ENCODE measurements at places on chromosomes 7 and 10. TPM values are rescaled to one million over a fixed set of nuclear protein-coding genes. Genes with fewer than 3 reads are reported as not detected.

LIPF gene
- total RNA-seq: not detected

ERVW-1 gene
- total RNA-seq: not detected

CALY gene
- 7.4 TPM for total RNA-seq

TRIM73 gene
- total RNA-seq: 1.4 TPM

ICA1 gene
- 71.2 TPM for total RNA-seq

TAS2R41 gene
- total RNA-seq: not detected

GNAI1 gene
- total RNA-seq: 16.7 TPM

- no peak overlapping the region for H3K27ac ChIP-seq
- no peak for DNase-seq
- H3K4me1 ChIP-seq: no peaks in the 10 kb centered on the region
- no peak overlapping the region for H3K4me3 ChIP-seq
- no peaks in the 10 kb centered on the region for H3K27me3 ChIP-seq
Observed at GRCh38 chr10:30247704-30248103, 101.4 kb downstream of the MTPAP start.

- H3K4me3 ChIP-seq: no peak overlapping the region
- no peaks in the 10 kb centered on the region for H3K36me3 ChIP-seq
- H3K4me1 ChIP-seq: no peaks in the 10 kb centered on the region
Observed at GRCh38 chr10:24777196-24777595, 53.5 kb upstream of the ARHGAP21 start.

DNA sequence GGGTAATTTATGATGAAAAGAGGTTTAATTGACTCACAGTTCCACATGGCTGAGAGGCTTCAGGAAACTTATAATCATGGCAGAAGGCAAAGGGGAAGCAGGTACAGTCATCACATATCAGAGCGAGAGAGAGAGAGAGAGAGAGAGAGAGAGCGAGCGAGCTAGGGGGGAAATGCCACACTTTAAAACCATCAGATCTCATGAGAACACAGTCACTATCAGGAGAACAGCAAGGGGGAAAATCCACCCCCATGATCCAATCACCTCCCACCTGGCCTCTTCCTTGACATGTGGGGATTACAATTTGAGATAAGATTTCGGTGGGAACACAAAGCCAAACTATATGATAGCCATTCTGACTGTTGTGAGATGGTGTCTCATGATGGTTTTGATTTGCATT is 576.3 kb downstream of the GFRA1 start:
- no peaks in the 10 kb centered on the region for H3K27me3 ChIP-seq
- H3K27ac ChIP-seq: no peak overlapping the region
- no peak overlapping the region for H3K4me3 ChIP-seq

DNA sequence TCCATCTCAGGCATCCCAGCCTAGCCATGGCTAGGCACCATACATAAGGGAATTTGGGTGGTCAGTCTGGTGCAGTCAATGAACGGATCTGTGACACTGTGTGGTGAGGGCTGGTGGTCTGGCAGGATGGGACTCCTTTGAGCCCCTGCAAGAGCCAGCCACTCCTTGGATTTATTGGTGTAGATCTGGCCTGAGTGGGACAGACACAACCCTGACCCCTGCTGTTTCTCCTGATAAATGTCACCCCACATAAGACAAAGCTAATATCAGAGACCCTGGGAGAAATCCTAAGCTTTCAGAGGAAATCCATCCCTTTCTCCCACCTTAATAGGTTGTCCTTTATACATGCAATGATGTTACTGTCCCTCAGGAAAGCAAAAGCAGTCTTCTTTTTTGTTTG is 2.3 kb downstream of the FBXO24 start:
- no peak overlapping the region for H3K4me3 ChIP-seq
- no peaks in the 10 kb centered on the region for H3K27me3 ChIP-seq
- H3K4me1 ChIP-seq: peaks cover 32% of the 10 kb centered on the region
- no peaks in the 10 kb centered on the region for H3K36me3 ChIP-seq
- H3K27ac ChIP-seq: no peak overlapping the region

DNA sequence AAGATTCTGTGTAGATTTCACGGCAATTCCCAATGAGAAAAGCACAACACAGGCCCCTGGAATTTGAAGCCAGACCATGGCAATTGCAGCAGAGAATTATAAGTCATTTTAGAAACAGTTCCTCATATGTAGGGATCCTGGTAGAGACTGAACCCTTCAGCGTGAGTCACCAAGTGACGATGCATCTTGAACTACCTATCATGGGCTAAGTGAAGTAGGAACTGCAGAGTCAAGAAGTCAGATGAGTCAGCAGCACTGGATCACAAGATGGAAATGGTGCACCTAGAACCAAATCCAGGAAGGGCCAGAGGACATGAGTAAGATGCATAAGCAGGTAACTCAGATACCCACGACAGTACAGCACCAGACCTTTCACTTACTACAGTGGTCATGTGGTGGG is 140.0 kb upstream of the TPK1 start:
- no peaks in the 10 kb centered on the region for H3K4me1 ChIP-seq
- H3K27me3 ChIP-seq: no peaks in the 10 kb centered on the region
- H3K4me3 ChIP-seq: no peak overlapping the region
- no peak overlapping the region for H3K27ac ChIP-seq
- DNase-seq: no peak

DNA sequence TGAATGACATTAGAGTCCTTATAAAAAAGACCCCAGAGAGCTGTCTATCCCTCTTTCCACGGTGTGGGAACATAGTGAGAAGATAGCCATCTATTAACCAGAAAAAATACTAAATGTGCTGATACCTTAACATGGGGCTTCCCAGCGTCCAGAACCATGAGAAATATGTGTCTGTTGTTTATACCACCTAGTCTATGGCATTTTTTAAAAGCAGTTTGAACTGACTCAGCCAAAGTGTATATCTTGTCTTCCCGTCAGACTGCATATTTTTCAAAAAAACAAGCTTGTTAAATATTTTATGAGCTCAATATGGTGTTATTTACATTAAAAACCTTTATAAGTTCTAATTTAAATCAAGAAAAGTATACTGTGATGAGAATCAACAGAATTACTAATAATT is 255.3 kb downstream of the HGF start:
- H3K27me3 ChIP-seq: no peaks in the 10 kb centered on the region
- no peaks in the 10 kb centered on the region for H3K36me3 ChIP-seq
- no peak overlapping the region for H3K4me3 ChIP-seq
- no peaks in the 10 kb centered on the region for H3K4me1 ChIP-seq
- H3K27ac ChIP-seq: no peak overlapping the region

GRCh38 chr10:122089311-122090017 is 100.5 kb downstream of the TACC2 start:
- no peaks in the 10 kb centered on the region for H3K4me1 ChIP-seq
- no peak overlapping the region for H3K27ac ChIP-seq
- no peaks in the 10 kb centered on the region for H3K36me3 ChIP-seq

- no peaks in the 10 kb centered on the region for H3K27me3 ChIP-seq
- H3K4me1 ChIP-seq: no peaks in the 10 kb centered on the region
- DNase-seq: no peak
- H3K27ac ChIP-seq: no peak overlapping the region
Observed at GRCh38 chr7:113664867-113665266, 253.9 kb downstream of the PPP1R3A start.

GRCh38 chr10:122699796-122700455 is at the start of gene C10orf120:
C10orf120 (minus strand) TSS chr10:122699846; CDS start chr10:122699790, 56 bp downstream.
- no peaks in the 10 kb centered on the region for H3K36me3 ChIP-seq
- DNase-seq: no peak
- H3K27ac ChIP-seq: no peak within 1 kb of the TSS
- no peak within 1 kb of the TSS for H3K4me3 ChIP-seq
- H3K4me1 ChIP-seq: no peaks in the 10 kb centered on the region

- peak overlapping the region; percentile 99 for H3K27ac ChIP-seq
- H3K27me3 ChIP-seq: no peaks in the 10 kb centered on the region
- no peak for DNase-seq
- H3K4me1 ChIP-seq: peaks cover 33% of the 10 kb centered on the region
- peak overlapping the region; percentile 73 for H3K4me3 ChIP-seq
Observed at GRCh38 chr7:148698007-148698396, 701 bp upstream of the CUL1 start.

- no peaks in the 10 kb centered on the region for H3K27me3 ChIP-seq
- no peak for DNase-seq
- H3K27ac ChIP-seq: no peak overlapping the region
- H3K4me3 ChIP-seq: no peak overlapping the region
- no peaks in the 10 kb centered on the region for H3K36me3 ChIP-seq
Observed at GRCh38 chr7:147483634-147484292, 1106.8 kb upstream of the C7orf33 start.

DNA sequence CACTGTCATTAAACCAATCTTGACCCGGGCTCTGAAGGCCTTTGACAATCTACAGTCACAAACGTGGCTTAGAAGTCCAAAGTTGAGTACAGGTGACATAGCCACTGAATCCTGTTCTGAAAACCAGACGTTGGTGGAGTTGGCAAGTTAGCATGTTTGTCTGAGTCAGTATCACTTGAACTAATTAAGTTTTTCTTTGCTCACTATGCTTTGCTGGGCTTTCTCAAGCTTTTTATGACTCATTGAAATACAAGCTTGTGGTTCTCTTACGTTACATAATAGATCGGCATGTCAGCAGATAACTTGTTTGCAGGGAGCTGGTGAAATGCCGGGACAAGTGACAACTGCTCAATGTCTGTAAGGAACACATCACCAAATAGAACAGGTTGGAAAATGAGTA is 53.8 kb downstream of the ARL5B start:
- H3K4me1 ChIP-seq: no peaks in the 10 kb centered on the region
- H3K27me3 ChIP-seq: no peaks in the 10 kb centered on the region
- peak; percentile 21 for DNase-seq
- H3K27ac ChIP-seq: no peak overlapping the region

DNA sequence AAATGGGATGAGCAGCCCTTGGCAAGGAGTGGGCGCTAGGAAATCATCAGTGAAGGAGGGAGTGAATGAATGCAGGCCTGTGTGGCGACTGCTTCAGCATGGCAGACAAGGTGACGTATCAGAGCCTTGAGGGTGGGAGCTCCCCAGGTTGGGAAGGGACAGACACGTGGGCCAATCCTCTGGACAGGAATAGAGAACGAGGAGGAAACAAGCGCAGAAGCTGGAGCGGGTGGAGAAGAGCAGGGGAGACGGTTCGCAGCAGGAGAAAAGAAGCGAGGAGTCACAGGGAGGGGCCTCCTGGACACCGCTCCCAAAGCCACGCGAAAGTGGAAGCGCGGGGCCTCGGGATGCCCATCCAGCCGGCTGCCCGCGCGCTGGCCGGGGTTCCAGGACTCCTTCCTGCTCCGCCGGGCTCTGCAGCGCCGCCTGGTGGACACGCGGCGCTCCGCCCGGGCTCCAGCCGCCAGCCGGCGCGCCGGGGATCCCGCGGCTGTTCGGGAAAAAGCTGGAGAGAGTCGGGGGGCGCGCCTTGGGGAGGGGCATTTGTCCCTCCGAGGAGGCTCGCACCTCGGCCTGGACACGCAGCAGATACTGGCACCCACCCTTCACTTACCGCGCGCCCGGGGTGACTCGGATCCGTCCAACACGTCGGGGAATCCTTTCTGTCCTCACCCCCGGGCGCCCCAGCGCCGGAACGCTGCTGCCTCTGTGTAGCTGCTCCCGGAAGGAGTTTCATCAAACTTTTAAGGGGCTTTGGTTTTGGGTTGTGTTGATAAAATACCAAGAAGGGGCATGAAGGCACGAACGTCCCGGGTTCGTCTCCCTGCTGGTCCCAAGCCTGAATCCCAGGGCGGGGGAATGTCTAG is 6.3 kb downstream of the ZNF503 start:
- DNase-seq: peak; percentile 94
- peak overlapping the region; percentile 98 for H3K27ac ChIP-seq
- no peaks in the 10 kb centered on the region for H3K27me3 ChIP-seq
- peak overlapping the region; percentile 86 for H3K4me3 ChIP-seq

- no peak overlapping the region for H3K27ac ChIP-seq
- H3K27me3 ChIP-seq: no peaks in the 10 kb centered on the region
- H3K4me3 ChIP-seq: no peak overlapping the region
- no peak for DNase-seq
Observed at GRCh38 chr10:13617116-13617515, 30.4 kb downstream of the PRPF18 start.

DNA sequence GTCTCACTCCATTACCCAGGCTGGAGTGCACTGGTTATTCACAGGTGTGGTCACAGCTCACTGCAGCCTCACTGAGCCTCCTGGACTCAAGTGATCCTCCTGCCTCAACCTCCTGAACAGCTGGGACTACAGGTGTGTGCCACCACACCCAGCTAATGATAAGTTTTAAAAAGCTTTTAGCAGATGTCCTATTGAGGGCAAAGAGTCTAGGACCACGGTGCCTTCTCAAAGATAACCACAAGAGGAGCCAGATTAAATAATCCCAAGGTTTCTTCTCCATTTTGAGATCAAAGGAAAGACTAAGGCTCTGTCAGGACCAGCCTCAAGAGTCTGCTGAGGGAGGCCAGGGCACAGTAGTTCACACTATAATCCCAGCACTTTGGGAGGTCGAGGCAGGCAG is 4.7 kb downstream of the ATP5MF start:
- H3K27ac ChIP-seq: no peak overlapping the region
- no peak for DNase-seq
- H3K4me1 ChIP-seq: peaks cover 46% of the 10 kb centered on the region
- peaks cover 41% of the 10 kb centered on the region for H3K36me3 ChIP-seq
- no peaks in the 10 kb centered on the region for H3K27me3 ChIP-seq

- no peak for DNase-seq
- no peaks in the 10 kb centered on the region for H3K36me3 ChIP-seq
- H3K27ac ChIP-seq: no peak overlapping the region
- peaks cover 8% of the 10 kb centered on the region for H3K4me1 ChIP-seq
- no peaks in the 10 kb centered on the region for H3K27me3 ChIP-seq
Observed at GRCh38 chr10:132497861-132498561, 39.6 kb upstream of the INPP5A start.

GRCh38 chr7:92669616-92670165 is 79.5 kb upstream of the FAM133B start:
- no peak overlapping the region for H3K4me3 ChIP-seq
- no peaks in the 10 kb centered on the region for H3K4me1 ChIP-seq
- H3K27ac ChIP-seq: no peak overlapping the region
- no peak for DNase-seq

- no peaks in the 10 kb centered on the region for H3K36me3 ChIP-seq
- H3K4me3 ChIP-seq: no peak overlapping the region
- peak overlapping the region; percentile 78 for H3K27ac ChIP-seq
- H3K27me3 ChIP-seq: no peaks in the 10 kb centered on the region
- no peak for DNase-seq
Observed at GRCh38 chr7:151795168-151795811, 81.6 kb downstream of the PRKAG2 start.

DNA sequence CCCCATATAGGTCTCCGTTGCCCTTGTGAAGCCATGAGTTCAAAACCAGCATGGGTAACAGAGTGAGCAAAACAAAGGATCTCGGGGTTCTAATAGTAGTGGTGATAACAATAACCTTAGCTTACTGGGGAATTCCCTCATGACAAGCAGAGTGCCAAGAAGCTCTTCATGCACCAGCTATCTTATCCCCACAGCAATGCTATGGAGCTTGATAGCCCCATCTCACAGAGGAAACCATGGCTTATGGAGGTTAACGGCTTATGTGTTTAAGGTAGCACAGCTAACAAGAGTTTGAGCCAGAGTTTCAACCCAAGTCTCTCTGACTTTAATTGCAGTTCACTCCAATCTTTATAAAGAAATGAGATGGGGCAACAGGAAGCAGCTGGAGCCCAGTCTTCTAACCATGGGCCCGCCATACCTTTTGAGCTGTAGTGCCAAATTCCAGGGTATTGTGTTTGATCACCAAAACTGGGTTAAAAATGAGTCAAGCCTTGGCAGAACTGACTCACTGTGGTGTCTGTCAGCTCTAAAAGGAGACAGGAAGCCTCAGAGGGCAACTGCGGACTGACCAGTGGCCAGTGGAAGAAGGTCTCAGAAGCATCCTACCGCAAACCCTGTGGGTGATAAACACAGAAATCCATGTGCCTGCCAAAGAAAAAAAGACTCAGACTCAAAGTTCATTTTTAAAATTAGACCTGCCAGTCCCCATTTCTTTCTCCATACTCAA is 16.5 kb upstream of the PLAU start:
- DNase-seq: no peak
- H3K4me3 ChIP-seq: no peak overlapping the region
- H3K27ac ChIP-seq: no peak overlapping the region
- no peaks in the 10 kb centered on the region for H3K27me3 ChIP-seq
